HFFc6 (cell line): ENCODE measurements at places on chromosomes 2 and 18. TPM values are rescaled to one million over a fixed set of nuclear protein-coding genes. Genes with fewer than 3 reads are reported as not detected.

The PKDCC gene
- total RNA-seq = not detected in 3 replicates

The MAPRE2 gene
- 20.5 to 43.1 TPM (median 34.0 TPM) in 3 replicates for total RNA-seq

The COL4A4 gene
- 0.02 TPM in 1 of 3 replicates, not detected in the others for total RNA-seq

The ARHGEF33 gene
- total RNA-seq = 0.18 to 0.94 TPM (median 0.40 TPM) in 3 replicates

The SLC11A1 gene
- total RNA-seq = 0.09 to 0.14 TPM (median 0.11 TPM) in 3 replicates

The CD226 gene
- total RNA-seq = 0.30 to 0.84 TPM (median 0.30 TPM) in 3 replicates

The POTEJ gene
- not detected in 3 replicates for total RNA-seq

The CD207 gene
- not detected in 3 replicates for total RNA-seq

DNA sequence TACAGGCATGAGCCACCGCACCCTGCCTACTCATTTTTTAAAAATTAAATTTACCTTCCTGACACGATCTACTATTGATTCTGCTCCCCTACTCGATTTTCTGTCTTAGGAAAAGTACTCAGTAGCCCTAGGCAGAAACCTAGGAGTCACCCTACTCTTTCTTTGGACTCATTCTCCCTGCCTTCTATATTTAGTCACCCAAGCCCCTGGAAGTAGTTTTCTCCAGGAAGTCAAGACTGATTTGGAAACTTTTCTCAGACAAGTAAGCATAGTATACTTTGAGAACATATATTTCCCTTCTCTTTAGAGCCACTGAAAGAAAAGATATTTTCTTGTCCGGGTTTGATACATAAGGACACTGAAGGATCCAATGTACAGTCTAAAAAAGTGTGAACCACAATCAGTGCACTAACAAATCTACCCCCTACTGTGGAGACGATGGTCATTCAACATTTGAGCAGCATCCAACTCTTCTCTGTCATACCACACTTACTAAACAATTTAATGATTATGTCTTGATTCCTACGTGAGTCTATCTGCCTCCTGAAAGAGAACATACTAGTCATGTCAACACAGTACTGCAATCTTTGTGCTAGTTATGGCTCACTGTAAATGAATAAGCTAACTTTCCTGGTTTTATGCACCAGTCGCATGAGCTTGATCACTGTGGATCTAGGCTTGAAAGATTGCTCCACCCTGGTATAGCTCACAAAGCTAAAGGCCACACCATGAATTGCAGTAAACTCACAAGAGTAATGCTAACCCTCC is 19.8 kb downstream of the YWHAQ start:
- H3K27ac ChIP-seq = peak overlapping the region; percentile 73
- H3K27me3 ChIP-seq = peaks cover 4% of the 10 kb centered on the region; the same call in 1 of the 2 replicates
- H3K4me1 ChIP-seq = peaks cover 87% of the 10 kb centered on the region
- no peak overlapping the region for H3K4me3 ChIP-seq

DNA sequence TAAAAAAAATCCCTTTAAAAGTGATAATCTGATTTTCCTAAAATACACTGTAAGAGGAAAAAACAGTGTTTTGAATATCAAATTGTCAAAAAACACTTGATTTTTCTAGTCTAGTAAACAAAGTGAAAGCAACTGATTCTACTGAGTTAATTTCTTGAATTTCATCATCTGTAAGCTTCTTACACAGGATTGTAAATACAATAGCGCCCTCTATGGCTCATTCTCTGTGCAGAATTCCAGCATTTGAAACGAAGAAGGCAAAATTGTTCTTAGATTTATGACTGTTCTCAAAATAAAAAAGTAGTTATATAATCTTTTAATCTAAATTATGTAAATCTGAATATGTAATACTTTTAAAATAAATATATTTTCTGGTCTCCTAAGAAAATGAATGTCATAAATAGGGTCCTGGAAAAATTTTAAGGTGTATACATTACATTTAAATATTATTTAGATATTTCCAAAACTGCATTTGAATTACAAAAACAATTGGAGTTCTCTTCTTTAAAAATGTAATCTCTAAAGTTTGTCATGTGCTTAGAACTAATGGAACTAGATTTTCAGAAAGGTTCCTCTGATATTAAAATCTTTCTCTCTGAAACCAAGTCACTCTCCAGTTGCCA is 176.9 kb upstream of the MC4R start:
- DNase-seq = peak; percentile 72
- H3K27ac ChIP-seq = no peak overlapping the region
- no peaks in the 10 kb centered on the region for H3K36me3 ChIP-seq
- no peaks in the 10 kb centered on the region for H3K4me1 ChIP-seq
- H3K4me3 ChIP-seq = no peak overlapping the region; the same call in 1 of the 2 replicates

- no peak for DNase-seq
- no peak overlapping the region for H3K27ac ChIP-seq
- H3K27me3 ChIP-seq = no peaks in the 10 kb centered on the region
These were observed 802.6 kb upstream of the CELF4 start for GRCh38 chr18:38368246-38368645.

DNA sequence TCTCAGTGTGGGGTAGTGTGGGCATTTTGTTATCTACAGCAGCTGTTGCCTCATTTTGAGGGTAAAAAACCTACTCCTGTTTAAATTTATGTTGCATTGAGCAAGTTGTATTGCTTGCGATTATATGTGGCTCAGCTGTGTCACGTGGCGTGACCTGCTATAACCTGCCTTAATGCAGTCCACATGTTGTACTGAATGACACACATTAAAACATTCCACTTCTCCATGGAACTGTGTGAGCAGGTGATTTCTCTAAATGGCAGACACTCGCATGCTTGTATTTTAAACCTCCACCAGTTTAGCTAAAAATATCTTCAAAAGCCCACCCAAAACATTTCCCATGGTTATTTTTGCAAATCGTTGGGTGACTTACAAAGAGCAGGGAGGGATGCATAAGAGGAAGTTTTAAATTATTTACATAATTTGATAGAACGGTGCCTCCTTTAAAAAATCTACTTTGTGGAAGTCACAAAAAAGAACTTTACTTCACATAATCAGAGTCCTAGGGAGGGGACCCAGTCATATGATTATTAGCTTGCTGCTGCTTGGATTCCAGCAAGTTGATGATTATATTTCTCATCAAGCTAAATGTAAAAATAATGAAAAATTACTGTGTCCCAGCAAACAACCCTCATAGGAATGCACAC is 163.3 kb upstream of the ZEB2 start:
- DNase-seq = no peak
- no peak overlapping the region for H3K27ac ChIP-seq
- no peaks in the 10 kb centered on the region for H3K36me3 ChIP-seq
- peaks cover 1% of the 10 kb centered on the region; the same call in 1 of the 2 replicates for H3K27me3 ChIP-seq

DNA sequence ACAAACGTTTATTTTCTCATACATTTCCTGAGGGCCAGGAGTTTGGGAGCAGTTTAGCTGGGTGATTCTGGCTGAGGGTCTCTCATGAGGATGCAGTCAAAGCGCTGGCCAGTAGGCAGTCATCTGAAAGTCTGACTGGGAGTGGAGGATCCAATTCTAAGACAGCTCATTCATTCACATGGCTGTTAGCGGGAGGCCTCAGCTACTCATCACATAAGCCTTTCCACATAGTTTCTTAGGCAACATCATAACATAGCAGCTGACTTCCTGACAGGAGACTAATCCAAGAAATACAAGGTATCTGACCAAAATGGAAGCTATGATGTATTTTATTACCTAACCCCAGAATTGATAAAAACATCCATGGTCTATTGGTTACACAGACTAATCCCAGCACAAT is 2.9 kb upstream of the MRPL44 start:
- no peaks in the 10 kb centered on the region for H3K27me3 ChIP-seq
- H3K27ac ChIP-seq = peak overlapping the region; percentile 84
- peaks cover 8% of the 10 kb centered on the region for H3K36me3 ChIP-seq
- DNase-seq = peak; percentile 83
- H3K4me3 ChIP-seq = no peak overlapping the region

DNA sequence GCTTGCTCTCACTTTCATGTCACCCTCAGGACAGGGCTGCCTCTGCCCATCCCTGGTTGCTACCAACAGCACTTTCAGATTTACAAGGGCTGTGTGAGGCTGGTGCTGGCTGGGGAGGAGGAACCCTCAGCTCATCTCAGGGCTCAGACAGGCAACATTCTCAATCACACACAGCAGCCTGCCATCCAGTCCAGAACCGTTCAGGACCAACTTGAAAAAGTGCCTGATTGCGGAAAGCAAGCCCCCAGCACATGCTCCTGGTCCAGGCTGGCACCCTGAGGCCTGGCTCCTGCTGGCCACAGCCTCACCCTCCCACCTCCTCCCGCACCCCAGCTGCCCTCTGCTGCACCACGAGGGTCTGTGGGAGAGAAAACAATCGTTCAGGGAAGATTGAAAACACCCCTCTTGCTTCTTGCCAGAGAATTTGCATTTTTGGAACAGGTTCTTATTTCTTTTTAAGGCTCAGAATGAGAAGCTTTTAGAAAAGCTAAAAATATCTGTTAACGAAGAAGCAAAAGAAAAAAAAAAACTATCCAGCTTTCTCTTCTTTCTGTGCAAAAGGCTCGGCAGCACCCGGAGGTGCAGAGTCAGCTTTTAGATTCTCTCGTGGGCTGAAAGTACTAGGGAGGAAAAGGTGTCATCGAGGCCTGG is 403.8 kb upstream of the ID2 start:
- no peak overlapping the region for H3K27ac ChIP-seq
- DNase-seq = no peak
- peaks cover 21% of the 10 kb centered on the region for H3K27me3 ChIP-seq
- H3K36me3 ChIP-seq = no peaks in the 10 kb centered on the region

DNA sequence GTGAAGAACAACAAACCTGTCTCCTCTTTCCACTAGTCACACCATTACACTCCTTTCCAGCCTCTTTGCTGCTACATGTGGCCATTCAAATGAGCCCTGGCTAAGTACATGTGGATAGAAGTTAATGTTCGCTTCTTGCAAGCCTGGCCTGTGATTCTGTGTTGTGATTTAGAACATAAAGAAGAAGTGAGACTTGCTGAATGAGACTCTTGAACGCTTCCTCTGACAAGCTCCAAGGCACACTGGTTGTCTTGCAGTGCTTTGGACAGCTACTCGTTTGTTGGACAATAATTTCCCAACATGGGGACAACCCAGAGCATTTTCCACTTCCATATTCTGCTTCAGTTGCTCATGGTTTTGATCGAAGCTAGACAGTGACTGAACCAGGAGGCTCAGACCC is 57.3 kb downstream of the CCDC74A start:
- no peak for DNase-seq
- H3K4me3 ChIP-seq = no peak overlapping the region
- no peaks in the 10 kb centered on the region for H3K4me1 ChIP-seq
- H3K27me3 ChIP-seq = peaks cover 9% of the 10 kb centered on the region
- H3K27ac ChIP-seq = no peak overlapping the region

DNA sequence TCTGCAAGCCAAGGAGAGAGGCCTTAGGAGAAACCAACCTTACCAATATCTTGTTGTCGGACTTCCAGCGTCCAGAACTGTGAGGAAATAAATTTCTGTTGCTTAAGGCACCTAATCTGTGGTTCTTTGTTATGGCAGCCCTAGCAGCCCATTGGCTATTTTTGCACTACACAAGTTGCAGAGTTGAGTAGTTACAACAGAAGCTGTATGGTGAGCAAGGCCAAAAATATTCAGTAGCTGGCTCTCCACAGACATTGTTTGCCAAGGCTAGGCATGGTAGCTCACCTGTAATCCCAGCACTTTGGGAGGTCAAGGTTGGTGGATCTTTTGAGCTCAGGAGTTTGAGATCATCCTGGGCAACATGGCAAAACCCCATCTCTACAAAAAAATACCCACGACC is 27.1 kb upstream of the SCYGR1 start:
- H3K36me3 ChIP-seq = no peaks in the 10 kb centered on the region
- DNase-seq = peak; percentile 39
- H3K4me3 ChIP-seq = no peak overlapping the region
- no peaks in the 10 kb centered on the region; the same call in 1 of the 2 replicates for H3K27me3 ChIP-seq
- peaks cover 39% of the 10 kb centered on the region for H3K4me1 ChIP-seq

GRCh38 chr18:4060427-4061281 is 394.5 kb downstream of the DLGAP1 start:
- H3K27me3 ChIP-seq = no peaks in the 10 kb centered on the region; the same call in 1 of the 2 replicates
- H3K4me1 ChIP-seq = no peaks in the 10 kb centered on the region
- 0 out of 2 replicates have a peak, but pooled peaks cover 5% of the 10 kb centered on the region for H3K36me3 ChIP-seq

- no peak overlapping the region for H3K27ac ChIP-seq
- no peak overlapping the region for H3K4me3 ChIP-seq
- no peaks in the 10 kb centered on the region for H3K27me3 ChIP-seq
- no peaks in the 10 kb centered on the region for H3K4me1 ChIP-seq
- H3K36me3 ChIP-seq = peaks cover 16% of the 10 kb centered on the region
- DNase-seq = no peak
These were observed 18.8 kb downstream of the CNDP2 start for GRCh38 chr18:74514860-74515495.

DNA sequence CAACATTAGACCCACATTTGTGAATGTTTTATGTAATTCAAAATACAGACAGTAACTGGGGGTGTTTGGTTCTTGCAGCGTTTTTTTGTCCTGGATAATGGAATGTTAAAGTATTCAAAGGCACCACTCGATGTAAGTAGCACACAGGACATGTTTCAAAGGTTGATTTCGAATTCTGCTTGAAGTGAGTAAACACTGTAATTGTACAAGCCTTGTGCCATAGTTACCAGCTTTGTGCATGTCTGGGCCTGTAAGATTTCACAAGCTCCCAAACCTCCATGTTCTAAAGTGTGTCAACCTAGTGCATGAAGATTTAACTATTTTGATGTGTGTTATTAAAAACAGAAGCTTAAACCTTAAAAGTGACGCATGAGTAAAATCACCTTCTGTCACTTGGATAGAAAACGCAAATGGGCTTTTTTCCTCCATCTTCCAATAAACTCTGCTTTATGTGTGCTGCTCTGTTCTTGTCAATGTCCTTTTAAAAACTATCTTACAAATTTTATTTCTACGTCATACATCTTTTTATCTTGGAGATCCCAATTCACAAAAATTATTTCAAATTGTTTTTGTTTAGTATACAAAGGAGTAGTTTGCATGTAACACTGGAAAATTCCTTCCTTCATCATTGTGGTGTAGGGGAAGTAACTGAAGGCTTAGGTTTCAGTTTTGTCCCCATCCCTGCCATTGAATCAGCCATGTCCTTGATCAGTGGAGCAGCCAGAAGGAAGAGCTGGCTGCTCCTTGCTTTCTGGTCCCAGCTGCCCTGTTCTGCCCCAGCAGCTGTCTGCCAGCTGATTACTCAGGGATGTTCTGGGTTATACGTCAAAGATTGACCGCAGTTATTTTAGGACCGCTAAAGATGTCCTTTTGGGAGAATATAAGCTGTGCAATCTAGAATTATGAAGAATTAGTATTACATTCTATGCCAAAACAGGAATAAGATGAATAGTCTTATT is 119.2 kb downstream of the PRKRA start:
- H3K27ac ChIP-seq = no peak overlapping the region
- peaks cover 2% of the 10 kb centered on the region; the same call in 1 of the 2 replicates for H3K27me3 ChIP-seq
- no peak overlapping the region for H3K4me3 ChIP-seq
- H3K36me3 ChIP-seq = peaks cover 8% of the 10 kb centered on the region; the same call in 1 of the 2 replicates
- H3K4me1 ChIP-seq = peaks cover 7% of the 10 kb centered on the region; the same call in 1 of the 2 replicates

DNA sequence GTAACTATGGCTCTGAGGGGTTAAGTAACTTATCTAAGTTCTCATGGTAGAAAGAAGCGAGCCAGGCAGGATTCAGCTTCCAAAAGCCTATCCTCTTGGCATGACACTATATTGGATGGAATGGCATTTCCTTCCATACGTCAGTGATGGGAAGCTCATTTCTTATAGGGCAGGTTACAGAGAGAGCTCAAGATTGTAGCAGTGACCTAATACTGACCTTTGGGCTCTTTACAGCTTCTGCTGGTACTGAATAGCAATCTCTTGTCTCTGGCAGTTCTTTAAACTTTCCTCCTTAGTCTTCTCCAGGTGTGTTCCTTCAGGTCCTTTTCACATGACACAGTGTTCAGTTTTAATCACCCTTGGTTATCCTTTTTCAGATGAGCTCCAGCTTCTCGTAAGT is 133.0 kb downstream of the HRH4 start:
- H3K27me3 ChIP-seq = peaks cover 3% of the 10 kb centered on the region
- DNase-seq = no peak
- no peak overlapping the region for H3K4me3 ChIP-seq
- no peaks in the 10 kb centered on the region for H3K4me1 ChIP-seq
- H3K27ac ChIP-seq = no peak overlapping the region
